ENCODE measurements at places on chromosomes 6 and 20.

DNA sequence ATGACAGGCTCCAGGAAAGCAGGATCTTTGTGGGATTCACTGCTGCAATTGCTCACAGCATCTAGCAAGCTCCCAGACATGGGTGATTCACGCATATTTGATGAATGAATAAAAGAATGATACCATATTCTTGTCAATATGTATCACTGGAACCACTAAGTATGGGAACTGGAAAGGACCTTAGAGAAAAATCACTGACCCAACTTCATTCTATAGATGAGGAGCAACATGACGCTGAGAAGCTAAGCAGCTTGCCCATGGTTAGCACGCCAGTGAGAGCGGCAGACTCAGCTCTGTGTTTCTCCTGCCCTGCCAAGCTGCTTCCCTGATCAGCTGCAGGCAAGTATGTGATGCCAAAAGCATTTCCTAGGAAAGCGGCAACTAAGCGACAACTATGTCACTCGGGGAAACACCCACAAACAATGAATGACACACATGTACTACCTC lies 66.8 kb downstream of the PPP1R3G start:
- no peak for DNase-seq

- no peak for DNase-seq
These were observed 179.2 kb downstream of the PREX1 start for GRCh38 chr20:48648482-48649051.

GRCh38 chr6:43887906-43888683 lies 118.1 kb downstream of the VEGFA start:
- DNase-seq: no peak

GRCh38 chr6:96522465-96523009 lies 931 bp downstream of the UFL1 start:
- no peak for DNase-seq

GRCh38 chr6:25288518-25288917 lies 9.3 kb downstream of the CARMIL1 start:
- no peak for DNase-seq

DNA sequence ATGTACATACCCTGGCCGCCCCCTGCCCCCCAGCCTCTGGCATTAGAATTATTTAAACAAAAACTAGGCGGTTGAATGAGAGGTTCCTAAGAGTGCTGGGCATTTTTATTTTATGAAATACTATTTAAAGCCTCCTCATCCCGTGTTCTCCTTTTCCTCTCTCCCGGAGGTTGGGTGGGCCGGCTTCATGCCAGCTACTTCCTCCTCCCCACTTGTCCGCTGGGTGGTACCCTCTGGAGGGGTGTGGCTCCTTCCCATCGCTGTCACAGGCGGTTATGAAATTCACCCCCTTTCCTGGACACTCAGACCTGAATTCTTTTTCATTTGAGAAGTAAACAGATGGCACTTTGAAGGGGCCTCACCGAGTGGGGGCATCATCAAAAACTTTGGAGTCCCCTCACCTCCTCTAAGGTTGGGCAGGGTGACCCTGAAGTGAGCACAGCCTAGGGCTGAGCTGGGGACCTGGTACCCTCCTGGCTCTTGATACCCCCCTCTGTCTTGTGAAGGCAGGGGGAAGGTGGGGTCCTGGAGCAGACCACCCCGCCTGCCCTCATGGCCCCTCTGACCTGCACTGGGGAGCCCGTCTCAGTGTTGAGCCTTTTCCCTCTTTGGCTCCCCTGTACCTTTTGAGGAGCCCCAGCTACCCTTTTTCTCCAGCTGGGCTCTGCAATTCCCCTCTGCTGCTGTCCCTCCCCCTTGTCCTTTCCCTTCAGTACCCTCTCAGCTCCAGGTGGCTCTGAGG lies 7.6 kb downstream of the CDKN1A start:
- no peak for DNase-seq

DNA sequence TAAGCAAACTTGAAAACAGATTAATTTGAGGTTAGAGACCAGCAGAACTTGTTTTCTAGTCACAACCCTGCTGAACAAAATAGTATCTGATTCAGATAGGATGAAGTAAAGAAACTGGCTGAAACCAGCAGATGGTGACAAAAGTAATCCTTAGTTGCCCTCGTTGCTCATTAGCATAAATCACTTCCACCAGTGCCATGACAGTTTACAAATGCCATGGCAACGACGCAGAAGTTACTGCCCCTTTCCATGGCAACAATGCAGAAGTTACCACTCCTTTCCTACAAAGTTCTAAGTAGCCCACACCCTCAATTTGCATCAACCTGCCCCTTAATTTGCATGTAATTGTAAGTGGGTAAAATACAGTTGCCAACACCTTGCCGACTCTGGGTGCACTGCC lies 23.7 kb downstream of the SNRPB start:
- DNase-seq: no peak

Data from stimulated activated CD4-positive, alpha-beta T cell treated with anti-CD3 and anti-CD28 coated beads, Interleukin-2, amount 100 ng/mL, for 4 hours (primary cell).